NCI-H446 (cell line): ENCODE measurements at places on chromosomes 5 and 9.

GRCh38 chr5:60026161-60026560 is 132.6 kb upstream of the PDE4D start:
- peak; percentile 29 for DNase-seq

GRCh38 chr5:112329419-112330090 is 89.5 kb downstream of the EPB41L4A start:
- no peak for DNase-seq

- no peak for DNase-seq
Measured at GRCh38 chr9:125422853-125423252, 161.2 kb downstream of the GAPVD1 start.

DNA sequence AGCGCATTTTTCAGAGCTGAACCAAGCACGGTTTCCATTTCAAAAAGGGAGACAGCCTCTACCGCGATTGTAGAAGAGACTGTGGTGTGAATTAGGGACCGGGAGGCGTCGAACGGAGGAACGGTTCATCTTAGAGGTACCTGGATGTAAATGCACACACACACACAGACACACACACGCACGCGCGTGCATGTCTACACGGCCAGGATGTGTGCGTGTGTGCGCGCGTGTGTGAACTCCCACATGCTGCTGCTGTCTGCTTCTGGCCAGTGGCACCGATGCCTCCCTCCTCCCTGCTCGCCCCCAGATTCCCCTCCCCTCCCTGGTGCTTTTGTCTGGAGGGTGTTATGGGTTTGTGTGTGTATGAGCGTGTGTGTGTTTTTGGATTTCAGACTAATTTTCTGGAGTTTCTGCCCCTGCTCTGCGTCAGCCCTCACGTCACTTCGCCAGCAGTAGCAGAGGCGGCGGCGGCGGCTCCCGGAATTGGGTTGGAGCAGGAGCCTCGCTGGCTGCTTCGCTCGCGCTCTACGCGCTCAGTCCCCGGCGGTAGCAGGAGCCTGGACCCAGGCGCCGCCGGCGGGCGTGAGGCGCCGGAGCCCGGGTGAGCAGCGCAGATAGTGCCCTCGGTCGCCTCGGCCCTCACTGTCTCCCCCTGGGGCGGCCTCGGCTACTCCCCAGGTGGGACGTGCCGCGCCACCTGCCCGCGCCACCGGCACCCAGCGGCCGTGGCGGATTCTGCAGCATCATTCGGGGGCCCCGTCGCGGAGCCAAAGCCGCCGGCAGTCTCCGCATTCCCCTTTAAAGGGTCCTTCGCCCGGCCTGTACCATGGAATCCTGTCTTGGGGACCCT is at the start of gene NTRK2:
Gene NTRK2 (plus strand): TSS at position 442 of the 850 bp plus-strand sequence. CDS start 1,020 bp downstream, outside the sequence.
- no peak for DNase-seq

GRCh38 chr9:122133263-122133983 is 26.2 kb downstream of the NDUFA8 start:
- no peak for DNase-seq

- DNase-seq: peak; percentile 15
Measured at GRCh38 chr5:79236970-79237739, 1.2 kb downstream of the JMY start.

- DNase-seq: no peak
Measured at GRCh38 chr5:174083056-174083827, 37.7 kb downstream of the NSG2 start.

GRCh38 chr5:8523501-8523900 is 654.6 kb downstream of the MTRR start:
- no peak for DNase-seq

DNA sequence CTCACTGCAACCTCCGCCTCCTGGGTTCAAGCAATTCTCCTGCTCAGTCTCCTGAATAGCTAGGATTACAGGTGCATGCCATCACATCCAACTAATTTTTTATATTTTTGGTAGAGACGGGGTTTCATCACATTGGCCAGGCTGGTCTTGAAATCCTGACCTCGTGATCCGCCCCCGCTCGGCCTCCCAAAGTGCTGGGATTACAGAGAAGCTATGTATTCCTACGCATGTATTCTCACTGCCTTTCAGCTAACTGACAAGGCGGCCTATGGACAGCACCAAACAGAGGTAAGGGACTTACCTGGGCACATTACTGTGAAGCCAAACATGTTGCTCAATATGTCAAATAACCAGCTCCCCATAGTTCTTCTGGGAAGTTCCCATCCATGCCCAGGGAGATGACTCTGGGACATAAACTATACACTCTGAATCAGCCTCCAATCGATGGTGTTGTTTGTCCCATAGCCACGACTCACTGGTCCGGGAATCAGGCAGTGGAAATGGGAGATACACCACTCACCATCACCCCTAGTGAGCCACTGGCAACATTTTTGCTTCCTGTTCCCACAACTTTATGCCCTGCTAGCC is 114.6 kb downstream of the SYK start:
- DNase-seq: no peak

DNA sequence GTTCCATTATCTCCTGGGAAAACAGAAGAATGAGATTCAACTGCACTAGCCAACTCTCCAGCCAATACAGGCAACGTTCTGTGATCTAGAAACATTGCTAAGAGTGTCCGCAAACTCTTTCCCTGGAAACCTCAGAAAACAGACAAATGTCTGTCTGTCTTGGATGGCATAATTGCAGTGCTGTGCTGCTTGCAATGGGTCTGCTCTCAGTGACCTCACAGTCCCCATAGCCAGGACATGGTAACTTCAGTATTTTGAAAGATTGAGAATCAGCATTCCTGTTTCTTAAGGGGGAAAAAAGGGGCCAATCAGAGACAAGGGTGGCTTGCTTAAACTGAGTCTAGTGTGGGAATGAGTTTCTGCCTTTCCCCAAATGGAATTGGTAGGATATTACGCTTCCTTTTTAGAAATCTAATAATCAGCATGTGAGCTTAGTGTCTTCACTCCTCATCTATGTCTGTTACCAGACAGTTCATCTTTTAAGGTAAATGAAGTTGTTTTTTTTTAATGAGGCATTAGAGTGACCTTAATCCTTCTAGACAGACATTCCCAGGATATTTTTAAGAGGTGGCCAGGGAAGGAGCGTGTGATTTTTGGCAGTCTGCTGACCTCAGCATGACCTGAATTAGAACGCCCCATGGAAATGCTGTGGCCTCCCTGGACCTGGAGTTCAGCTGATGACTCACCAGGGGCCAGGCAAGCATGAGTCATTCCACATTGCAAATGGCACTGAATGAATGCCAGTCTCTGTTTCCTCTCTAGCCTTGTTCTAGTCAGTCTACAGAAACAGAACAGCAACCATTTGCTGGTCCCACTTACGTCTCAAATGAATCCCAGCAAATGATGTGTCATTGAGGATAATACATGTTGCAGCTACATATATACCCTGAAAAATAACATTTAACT is 210.2 kb upstream of the ACTBL2 start:
- no peak for DNase-seq
